ENCODE measurements at places on chromosomes 13 and 19. TPM values are rescaled to one million over a fixed set of nuclear protein-coding genes. Genes with fewer than 3 reads are reported as not detected.

The CEACAM7 gene
- 10.8 TPM for total RNA-seq

DNA sequence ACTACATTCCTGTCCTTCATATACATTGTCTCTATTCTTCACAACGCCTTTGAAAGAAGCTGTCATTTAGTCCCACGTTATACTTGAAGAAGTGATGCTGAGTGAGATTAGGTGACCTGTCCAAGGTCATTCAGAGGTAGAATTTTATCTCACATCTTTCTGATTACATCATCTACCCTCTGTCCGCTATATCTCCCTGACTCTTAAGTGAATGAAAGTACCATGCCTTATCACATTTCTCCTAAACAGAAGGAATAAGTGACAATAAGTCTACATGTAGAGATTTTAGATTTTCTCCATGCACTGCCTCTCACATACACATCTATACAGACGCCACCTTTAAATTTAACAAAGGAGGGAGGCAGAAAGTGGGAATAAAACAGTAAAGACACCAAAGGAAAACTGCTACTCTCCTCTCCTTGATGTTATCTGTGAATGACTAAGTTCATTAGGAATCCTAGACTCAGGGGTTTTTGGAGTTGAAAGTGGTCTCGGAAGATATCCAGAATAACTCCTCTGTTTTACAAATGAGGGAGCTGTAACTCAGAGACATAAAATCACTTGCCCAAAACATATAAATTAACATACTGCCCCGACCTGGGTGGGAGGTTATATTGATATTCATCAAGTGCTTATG, 4.9 kb upstream of the CLDN10 start:
- no peak for DNase-seq

DNA sequence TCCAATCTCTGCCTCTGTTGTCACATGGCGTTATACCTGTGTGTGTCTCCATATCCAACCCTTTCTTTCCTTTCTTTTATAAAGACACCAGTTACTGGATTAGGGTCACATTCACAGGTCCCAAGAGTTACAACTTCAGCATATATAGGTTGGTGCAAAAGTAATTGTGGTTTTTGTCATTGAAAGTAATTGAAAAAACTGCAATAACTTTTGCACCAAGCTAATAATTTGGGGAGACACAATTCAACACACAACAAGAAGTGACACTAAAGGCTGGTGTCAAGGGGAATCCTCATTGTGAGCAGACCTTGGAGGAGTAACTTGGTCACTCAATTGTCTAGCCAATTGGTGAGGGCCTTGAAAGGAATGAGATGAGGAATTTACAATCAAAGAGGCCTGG, 1366.1 kb downstream of the PCDH9 start:
- DNase-seq: no peak

The STAP2 gene
- 14.7 TPM for total RNA-seq

DNA sequence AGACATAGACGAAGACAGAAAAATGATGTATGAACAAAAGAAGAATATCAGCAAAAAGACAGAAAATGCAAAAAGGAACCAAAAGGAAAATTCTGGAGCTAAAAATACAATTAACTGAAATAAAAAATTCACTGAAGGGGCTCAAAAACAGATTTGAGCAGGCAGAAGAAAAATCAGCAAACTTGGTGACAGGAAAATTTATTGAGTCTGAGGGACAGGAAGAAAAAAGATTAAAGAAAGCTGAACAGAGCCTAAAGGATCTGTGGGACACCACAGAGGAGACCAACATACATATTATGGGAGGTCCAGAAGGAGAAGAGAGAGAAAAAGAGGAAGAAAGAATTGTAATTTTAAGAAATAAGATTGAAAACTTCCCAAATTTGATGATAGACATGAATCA, 7.4 kb upstream of the LSR start:
- no peak for DNase-seq
